ENCODE measurements at places on chromosomes 1 and 21.

DNA sequence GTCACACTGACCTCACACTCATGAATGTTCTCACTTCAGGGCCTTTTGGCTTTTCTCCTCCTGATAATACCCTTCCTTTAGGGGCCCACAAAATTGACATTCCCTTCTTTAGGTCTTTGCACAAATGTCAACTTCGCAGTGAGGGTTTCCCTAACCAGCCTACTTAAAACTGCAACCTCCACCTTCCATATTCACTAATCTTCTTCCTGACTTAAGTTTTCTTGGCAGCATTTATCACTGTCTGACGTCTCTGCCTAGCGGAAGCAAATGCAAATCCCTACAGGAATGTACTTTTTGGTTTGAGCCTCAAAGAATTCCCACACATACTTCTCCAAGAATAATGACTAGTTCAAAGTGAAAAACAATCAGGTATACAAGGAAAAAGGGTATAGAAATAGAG is 32.8 kb downstream of the INTS7 start:
- no peak for DNase-seq

- DNase-seq: peak; percentile 56
Measured at GRCh38 chr1:9455487-9456234, 83.6 kb upstream of the SLC25A33 start.

- DNase-seq: no peak
Measured at GRCh38 chr1:114668784-114669561, 876 bp downstream of the DENND2C start.

- peak; percentile 20 for DNase-seq
Measured at GRCh38 chr1:232675260-232675659, 45.3 kb upstream of the SIPA1L2 start.

- DNase-seq: no peak
Measured at GRCh38 chr21:46555678-46556077, 49.2 kb downstream of the S100B start.

- no peak for DNase-seq
Measured at GRCh38 chr1:232334811-232335210, 295.1 kb downstream of the SIPA1L2 start.

DNA sequence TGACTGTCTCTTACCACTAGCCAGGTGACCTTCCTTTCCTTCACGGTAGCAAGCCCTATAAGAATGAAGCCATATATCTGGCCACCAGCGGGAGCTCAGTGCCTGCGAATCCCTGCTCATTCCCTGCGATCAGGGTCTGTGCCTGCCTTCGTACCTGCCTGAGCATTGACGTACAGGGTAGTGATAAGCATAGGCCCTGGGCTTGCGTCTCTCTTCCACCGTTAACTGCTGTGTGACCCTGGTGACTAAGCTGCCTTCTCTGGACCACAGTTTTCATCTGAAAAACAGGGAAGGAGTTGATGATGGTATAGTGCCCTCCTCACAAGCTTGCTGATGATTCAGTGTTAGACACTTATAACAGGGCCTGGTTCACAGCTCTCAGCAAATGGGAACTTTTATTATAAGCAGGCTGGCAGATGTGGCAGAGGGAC is 4.1 kb downstream of the ZC3H12A start:
- no peak for DNase-seq

DNA sequence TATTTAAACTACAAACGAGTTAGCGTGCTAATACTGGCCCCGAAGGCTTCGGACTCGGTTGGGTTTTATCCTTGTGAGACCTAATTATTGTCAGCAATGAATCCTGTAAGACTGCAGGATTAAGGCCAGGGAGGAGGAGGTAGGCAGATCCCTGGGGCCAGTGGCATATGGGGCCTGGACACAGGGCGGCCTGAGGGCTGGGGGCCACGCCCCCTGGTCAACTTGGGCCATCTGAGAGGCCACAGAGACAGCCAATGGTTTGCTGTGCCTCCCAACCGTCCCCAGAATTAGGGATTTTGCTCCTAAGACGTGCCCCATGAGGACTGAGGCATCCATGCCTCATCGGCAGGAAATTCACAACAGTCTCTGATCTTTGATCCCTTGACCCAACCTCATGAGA is 31.1 kb upstream of the DISP3 start:
- DNase-seq: no peak

- DNase-seq: no peak
Measured at GRCh38 chr1:234372011-234372757, 1.1 kb upstream of the COA6 start.

- no peak for DNase-seq
Measured at GRCh38 chr1:58316141-58316540, 230.4 kb downstream of the OMA1 start.

DNA sequence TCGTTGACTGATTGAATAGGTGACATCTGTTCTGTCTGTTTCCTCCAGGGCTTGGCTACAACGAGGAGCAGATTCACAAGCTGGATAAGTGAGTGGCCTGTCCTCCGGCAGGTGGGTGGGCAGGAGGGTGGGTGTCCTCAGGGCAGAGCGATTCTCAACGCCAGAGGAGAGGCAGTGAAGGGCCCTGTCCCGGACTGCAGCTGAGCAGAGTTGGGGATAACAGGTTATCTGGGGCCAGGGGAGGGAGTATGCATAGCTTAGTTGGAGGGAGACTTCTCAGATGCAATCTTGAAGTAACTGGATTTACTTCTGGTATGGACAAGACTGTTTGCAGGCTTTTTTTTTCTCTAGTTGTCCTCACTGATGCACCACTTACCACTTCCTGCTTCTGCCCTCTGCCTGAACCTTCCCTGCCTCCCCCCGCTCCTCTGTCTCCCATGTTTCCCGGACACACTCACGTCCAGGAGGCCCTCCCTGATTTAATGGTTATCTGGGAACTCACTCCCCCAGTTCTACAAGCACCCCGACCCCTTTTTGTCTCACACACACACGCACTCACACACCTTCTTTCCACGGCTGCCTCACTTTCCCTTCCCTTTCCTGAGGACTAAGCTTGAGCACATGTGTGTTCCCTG is 16.4 kb upstream of the RASSF5 start:
- DNase-seq: no peak

- peak; percentile 71 for DNase-seq
Measured at GRCh38 chr1:12229835-12230548, at the start of gene VPS13D. Gene VPS13D (plus strand): TSS chr1:12230030. CDS start chr1:12234267, 4,237 bp downstream.

- no peak for DNase-seq
Measured at GRCh38 chr1:7389906-7390603, 381.0 kb upstream of the VAMP3 start.

- no peak for DNase-seq
Measured at GRCh38 chr1:183291216-183291762, 105.2 kb downstream of the LAMC2 start.

DNA sequence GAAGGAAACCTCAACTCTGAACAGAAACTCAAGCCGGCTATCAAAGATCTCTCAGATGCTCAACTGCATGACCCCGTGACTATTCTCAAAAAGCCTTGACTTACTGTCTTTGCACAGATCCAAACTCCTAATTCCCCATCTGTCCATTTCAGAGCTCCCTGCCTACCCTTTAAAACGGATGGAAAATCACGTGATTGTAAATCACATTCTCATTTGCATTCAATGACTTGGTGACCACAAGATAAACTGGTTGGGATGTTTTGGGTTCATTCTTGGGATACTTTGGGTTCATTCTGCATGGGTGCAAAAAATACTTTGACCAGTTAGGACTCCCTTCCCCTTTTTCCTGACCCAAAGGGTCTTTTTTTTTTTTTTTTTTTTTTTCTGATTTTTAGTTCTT is 41.3 kb upstream of the RUNX1 start:
- DNase-seq: no peak

DNA sequence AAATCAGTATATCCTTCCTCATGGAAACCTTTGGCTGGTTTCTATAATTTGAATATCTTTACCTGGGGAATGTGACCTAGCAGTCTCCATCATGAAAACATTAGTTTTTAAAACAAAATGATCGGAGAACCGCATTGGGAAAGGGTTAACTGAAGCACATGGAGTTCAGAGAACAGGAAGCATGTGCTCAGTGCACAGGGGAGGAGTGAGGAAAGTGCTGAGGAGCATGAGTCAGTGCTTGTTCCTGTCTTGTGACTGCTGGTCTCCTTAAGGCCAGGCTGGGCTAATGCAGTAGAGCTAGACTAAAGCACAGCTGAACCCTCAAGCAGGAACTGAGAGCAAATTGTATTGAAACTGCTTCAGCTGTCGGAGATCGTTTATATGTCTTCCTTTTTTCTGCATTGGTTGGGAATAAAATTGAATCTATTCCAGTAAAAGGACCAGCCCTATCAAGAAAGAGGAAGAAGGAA is 5.8 kb downstream of the IFI16 start:
- DNase-seq: no peak

DNA sequence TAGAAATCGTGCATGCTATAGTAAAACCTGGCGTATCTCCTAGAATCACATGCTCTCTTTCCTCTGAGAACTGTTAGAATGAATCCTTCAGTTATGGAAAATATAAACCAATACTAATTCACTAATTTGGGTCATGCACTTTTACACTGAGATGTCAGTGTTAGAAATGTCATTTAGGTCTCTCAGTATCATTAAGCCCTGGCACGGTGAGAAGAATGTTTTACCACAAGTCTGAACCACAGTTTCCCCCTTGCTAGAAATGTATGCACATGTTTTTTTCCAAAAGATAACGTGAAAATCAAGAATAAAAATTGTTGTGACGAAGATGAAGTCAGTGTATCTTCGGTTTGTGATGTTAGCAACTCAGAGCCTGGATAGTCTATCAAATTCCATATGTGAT is 1062.7 kb upstream of the NCAM2 start:
- no peak for DNase-seq

GRCh38 chr1:211741116-211741515 is 65.7 kb upstream of the NEK2 start:
- DNase-seq: no peak

DNA sequence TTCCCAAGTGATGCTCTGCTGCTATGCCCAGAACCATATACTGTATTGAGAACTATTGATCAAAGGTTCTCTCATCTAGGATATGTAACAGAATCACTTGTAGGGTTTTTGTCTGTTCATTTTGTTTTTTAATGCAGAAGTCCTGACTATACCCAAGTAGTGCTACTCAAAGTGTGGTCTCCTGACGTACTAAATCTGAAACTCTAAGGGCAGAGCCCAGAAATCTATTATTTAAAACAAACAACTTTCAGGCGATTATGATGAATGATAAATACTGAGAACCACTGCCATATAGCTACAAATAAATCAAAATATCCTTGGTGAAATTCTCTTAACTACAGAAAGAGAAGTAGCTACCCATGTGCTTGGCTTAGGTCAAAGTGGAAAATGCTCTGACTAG is 10.1 kb downstream of the ZZZ3 start:
- DNase-seq: no peak

DNA sequence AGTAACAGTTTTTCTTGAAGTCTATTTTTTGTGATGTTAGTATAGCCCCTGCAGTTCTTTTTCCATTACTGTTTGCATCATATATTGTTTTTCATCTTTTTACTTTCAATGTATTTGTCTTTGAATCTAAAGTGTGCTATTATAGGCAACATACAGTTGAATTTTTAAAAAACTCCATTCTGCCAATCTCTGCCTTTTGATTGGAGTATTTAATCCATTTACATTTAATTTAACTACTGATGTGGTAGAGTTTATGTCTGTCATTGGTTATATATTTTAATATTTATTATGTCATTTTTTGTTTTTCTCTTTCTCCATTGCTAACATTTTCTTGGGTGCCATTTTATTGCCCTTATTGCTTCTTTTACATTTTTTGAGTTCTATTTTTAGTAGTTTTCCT is 296.3 kb downstream of the HMCN1 start:
- no peak for DNase-seq

DNA sequence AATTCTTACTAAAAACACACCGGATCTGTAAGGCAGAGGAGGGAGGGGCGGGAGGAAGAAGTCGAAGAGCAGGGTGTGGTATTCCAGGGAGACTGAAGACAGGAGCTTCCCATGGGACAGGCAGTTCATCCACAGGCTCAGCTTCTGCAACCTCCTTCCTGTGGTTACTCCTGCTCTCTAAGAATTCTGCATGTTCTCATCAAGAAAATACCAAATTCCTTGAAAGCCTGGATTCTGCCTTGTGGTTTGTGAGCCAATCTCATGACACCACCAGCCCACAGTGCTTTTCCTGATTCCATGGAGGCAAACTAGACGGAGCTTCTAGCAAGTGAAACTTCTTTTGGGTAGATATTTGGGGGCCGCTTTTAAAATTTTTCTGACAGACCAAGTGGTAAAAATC is 1.1 kb upstream of the ST6GALNAC3 start:
- DNase-seq: no peak

DNA sequence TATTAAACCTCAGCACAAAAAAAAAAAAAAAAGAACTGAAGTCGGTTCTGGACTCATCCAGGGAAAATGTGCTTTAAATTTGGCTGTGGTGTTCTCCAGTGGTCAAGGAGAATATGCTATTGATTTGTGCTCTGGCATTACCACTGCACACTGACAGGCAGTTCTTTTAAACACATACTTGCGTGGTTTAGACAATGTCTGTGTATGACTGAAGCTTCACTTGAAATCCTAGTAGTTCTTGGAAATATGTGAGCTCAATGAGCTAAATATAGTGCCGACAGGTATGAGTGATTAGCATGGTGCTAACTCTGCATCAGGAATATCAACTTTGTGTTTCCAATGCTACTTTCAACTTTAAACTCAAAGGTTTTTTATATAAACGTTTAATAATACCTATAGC is 415.6 kb downstream of the SMYD3 start:
- DNase-seq: no peak

DNA sequence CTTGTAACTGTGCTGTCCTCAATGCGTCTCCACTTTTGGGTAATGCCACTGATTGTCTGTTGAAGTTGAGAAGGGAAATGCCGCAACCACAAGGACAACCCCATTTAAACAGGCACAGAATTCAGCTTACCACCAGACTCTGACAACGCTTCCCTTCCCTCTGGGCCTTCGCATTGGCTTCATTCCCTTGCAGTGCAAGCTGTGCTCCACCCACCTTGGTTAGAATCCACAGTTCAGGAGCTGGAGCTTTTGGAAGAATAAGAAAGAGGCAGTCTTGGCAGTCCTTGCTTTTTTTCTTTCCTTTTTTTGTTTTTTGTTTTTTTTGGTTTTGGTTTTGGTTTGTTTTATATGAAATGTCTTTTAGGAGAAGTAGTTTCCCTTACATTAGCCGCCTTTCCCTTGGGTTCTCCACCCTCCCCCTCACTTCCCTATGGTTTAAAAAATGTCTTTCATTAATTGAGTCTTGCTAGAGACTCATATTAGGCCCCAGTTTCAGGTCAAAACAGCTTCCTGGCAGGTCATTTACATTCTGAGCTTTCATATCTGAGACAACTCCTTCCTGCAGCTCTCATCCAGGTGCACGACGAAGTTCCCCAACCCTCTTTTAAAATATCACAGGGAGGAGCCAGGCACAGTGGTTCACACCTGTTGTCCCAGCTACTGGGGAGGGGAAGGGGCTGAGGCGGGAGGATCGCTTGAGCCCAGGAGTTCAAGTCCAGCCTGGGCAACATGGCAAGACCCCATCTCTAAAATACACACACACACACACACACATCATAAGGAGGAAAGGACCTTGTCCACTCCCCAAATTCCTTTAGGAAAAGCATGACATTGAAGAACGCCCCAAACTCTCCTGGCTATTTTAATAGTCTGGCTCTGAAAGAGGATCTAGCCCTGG is 20.7 kb upstream of the LAX1 start:
- peak; percentile 51 for DNase-seq

GRCh38 chr1:186943891-186944686 is 115.3 kb downstream of the PLA2G4A start:
- no peak for DNase-seq
